ENCODE measurements at places on chromosomes 2 and 18.

GRCh38 chr2:155393406-155393805 lies 694.9 kb downstream of the KCNJ3 start:
- no peak for DNase-seq

GRCh38 chr2:19774805-19775176 lies 127.0 kb downstream of the TTC32 start:
- no peak for DNase-seq

GRCh38 chr2:172345956-172346555 lies 81.3 kb upstream of the ITGA6 start:
- no peak for DNase-seq

- DNase-seq: no peak
These were observed 788.4 kb downstream of the EPHA4 start for GRCh38 chr2:220783671-220784070.

DNA sequence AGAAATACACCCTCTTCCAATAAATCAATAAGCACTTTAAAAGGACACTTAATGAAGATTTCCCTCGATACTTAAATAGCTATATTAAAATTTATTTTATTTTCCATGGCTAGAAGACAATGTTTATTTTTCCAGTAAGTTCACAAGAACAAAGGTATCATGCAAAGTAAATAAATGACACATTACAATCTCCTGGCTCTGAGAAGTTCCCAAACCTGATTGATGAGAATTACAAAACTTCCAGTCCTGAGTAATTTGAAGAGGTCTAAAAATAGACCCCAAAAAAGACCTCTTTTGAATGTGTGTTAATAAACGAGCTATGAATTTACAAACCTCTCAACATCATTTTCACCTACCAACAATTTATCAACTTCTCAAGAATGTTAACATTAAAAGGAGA lies 1.5 kb upstream of the PEX13 start:
- no peak for DNase-seq
